Ovary (tissue), 10 donors: ENCODE measurements at places on chromosomes 6 and 20. TPM values are rescaled to one million over a fixed set of nuclear protein-coding genes. Genes with fewer than 3 reads are reported as not detected.

Gene VSX1
- total RNA-seq, result not detected

Gene CMTR1
- total RNA-seq, result 41.8 TPM

Gene MUCL3
- not detected for total RNA-seq

- H3K36me3 ChIP-seq, result no peaks in the 10 kb centered on the region
- H3K4me1 ChIP-seq, result peaks cover 28% of the 10 kb centered on the region
- DNase-seq, result no peak
- no peak overlapping the region for H3K4me3 ChIP-seq
- no peaks in the 10 kb centered on the region for H3K27me3 ChIP-seq
Observed at GRCh38 chr6:7166410-7167293, 58.9 kb downstream of the RREB1 start.

DNA sequence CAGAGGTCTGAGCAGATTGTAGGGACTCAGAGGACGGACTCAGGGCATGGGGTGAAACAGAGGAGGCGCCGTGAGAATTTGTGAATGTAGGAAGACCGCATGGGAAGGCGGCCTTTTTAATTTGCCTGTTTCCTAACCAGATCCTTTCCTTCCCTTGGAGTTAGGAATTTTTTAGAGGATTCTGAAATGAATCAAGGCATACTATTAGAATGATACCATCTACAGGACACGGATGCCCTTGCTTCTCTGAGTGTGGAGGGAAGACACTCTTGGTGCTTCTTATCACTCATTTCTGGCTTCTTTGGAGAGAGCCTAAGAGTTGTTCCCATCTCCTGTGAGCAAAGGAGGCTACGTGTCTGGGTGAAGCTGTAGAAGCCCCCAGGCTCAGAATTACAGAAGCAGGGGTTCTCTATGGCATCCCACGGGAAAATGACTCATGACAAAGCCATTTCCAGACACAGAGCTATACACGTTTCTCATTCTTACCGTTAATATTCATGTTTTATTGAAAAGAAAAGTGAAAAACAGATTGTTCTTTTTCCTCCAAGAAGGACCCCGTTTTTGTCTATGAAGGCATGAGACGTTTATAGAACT is 148.5 kb downstream of the EDN3 start:
- no peaks in the 10 kb centered on the region for H3K4me1 ChIP-seq
- no peak for DNase-seq
- no peak overlapping the region for H3K4me3 ChIP-seq
- no peaks in the 10 kb centered on the region for H3K27me3 ChIP-seq
